ENCODE measurements at places on chromosomes 6 and 20.
A peak's percentile ranks its signal among the peaks of the same experiment; 100 is the strongest.

DNA sequence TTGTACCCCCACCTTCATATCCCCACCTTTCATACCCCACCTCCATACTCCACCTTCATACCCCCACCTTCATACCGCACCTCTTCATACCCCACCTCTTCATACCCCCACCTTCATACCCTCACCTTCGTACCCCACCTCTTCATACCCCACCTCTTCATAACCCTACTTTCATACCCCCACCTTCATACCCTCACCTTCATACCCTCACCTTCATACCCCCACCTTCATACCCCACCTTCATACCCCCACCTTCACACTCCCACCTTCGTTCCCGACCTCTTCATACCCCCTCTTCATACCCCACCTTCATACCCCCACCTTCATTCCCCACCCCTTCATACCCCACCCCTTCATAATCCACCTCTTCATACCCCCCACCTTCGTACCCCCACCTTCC lies 92.9 kb upstream of the NAA20 start:
- DNase-seq = no peak

- no peak for DNase-seq
Observed at GRCh38 chr6:9025228-9025627, 589.9 kb upstream of the SLC35B3 start.

DNA sequence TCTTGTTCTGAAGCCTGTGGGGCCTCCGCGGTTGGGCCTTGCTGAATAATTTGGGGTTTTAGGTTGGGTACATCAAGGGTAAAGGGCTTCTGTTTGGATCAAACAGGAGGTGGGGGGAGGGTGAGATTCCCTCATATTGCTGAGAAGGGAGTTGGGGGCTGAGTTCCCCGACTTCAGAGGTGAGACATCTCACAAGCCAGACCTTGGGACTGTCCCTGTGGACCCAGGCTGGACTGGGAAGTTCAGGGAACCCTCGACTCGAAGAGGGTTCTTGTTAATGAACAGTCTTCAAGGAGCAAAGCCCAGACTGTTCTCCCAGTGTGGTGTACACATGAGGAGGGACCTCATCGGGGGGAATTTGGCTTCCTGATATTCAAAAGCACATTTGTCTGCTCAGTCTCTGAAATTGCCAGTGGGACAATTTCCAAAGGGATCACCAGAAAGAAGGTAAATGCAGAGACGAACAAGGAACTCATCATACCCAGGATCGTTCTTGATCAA lies 118.5 kb downstream of the SYCP2 start:
- DNase-seq = no peak

- DNase-seq = peak; percentile 87
Observed at GRCh38 chr6:28943557-28944411, 20.0 kb upstream of the TRIM27 start.

DNA sequence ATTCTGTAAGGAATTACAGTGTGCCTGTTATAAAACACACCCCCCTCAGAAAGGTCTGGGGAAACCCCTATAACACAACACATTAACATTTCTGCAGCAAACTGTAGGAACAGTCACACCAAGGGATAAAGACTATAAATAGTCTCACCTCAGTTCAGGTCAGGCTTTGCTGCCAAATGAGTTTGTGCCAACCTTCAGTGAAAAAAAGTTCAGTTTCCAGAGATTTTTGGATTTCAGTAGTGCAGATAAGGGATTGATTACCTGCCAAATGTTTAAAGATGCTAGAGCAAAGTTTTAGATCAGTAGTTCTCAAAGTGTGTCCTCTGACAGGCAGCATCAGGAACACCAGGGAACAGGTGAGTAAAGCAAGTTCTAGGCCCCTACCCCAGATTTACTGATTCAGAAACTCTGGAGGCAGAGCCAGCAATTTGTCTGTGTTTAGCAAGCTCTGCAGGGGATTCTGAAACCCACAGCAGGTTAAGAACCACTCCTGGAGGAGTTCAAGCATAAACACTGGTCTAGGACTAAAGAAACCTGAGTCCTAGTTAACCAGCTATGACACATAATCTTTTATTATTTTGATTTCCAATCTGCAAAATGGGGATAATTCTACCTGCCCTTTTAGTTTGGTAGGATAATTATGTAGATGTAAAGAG lies 111.0 kb downstream of the RCAN2 start:
- peak; percentile 56 for DNase-seq

DNA sequence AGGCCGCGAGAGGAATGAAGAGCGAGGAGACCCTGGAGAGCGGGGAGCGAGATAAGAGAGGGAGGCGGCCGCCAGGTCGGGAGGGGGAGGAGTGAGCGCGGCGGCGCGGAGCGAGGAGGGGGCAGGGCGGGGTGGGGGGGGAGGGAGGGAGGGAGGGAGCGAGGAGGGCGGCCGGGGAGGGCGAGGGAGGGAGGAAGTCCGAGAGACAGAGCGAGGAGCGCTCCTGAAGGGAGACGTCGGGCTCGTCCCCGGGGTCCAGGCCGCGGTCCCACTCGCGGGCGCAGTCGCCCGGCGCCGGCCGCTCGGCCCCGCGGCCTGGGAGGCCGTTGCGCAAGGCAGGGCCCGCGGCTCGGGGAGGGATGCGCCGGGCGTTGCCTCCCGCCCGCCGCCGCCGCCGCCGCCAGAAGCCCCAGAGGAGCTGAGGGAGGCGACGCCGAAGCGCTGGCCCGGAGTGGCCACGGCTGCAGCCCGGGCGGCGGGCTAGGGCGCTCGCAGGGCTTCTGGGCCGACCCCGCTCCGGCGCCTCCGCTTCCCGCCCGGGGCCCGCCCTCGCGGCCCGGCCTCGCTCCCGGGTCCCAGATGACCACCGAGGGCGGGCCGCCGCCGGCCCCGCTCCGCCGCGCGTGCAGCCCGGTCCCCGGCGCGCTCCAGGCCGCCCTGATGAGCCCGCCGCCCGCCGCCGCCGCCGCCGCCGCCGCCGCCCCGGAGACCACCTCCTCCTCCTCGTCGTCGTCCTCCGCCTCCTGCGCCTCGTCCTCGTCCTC lies at the start of gene FOXF2:
TSS of gene FOXF2 (plus strand) at position 208 of the 764 bp plus-strand sequence. CDS start at position 580, 372 bp downstream.
- no peak for DNase-seq

GRCh38 chr6:43810965-43811732 lies 41.1 kb downstream of the VEGFA start:
- no peak for DNase-seq

DNA sequence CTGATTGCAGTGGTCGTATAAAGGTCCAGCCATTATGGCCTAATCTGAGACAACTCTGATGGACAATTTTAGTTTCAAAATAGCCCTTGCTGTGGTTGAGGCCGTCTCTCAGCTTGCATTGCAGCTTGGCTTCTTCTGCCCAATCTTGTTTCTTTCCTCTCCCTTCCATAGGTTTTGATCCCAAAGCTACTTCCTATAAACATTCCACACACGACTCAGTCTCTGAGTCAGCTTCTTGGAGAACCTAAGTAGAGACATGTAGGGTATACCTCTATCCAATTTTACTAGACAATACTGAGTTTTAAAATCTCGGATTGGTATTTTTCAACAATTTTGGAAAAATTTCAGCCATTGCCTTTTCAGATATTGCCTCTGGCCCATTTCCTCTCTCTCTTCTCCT lies 13.4 kb downstream of the IYD start:
- no peak for DNase-seq

DNA sequence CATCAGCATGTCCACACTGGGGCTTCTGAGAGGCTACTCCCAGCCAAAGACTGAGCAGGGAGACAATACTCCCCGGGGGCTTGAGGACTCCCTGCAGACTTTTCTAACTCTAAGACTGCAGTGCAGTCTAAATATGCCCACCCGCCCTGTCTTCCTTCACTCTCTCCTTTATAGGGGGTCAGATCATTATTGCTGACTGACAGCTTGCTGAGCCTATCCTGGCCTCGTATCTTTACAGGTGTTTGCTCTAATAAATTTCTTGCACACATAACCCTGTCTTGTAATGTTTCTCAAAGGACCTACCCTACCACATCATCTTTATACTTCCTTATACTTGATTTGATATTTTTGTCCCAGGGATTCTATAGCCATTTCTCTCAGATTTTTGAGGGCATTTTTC lies 39.4 kb upstream of the MOCS1 start:
- no peak for DNase-seq

- DNase-seq = no peak
Observed at GRCh38 chr6:36755435-36756348, 58.1 kb downstream of the RAB44 start.

GRCh38 chr20:34525709-34526416 lies 9.6 kb downstream of the DYNLRB1 start:
- DNase-seq = no peak

GRCh38 chr6:143845033-143845432 lies 1.9 kb downstream of the LTV1 start:
- DNase-seq = no peak

- no peak for DNase-seq
Observed at GRCh38 chr20:38196592-38196991, 31.5 kb upstream of the TGM2 start.

DNA sequence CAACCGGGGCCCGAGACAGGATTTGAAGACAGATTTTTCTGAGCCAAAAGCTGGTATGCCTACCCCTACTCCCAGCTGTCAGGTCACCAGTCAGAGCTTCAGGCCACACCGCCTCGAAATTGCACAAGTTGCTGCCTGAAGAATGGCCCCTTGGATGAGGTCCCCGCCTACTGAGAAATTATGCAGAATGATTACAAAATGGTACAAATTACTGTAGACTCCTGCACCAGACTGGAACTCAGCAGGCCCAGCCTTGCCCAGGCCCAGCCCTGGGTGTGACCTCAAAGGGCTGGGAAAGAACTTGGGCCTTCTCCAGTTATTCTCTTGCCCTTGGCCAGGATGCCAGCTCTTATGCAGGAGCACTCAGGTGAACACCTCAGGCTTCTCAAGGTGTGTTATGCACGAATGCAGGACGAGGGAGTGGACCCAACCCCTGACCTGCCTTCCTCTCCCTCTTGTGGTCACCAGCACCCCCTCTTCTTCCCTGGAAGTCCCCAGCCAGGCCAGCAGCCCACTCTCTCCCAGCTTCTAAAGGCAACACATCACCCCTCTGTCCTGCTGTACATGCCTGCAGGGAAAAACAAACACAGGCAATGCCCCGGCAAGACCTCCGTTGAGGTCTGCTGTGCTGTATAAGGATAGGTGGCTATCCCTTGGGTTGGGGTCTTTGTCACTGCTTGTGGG lies 88.7 kb upstream of the NAA20 start:
- DNase-seq = no peak

GRCh38 chr6:34176261-34177031 lies 30.6 kb upstream of the GRM4 start:
- DNase-seq = no peak

GRCh38 chr6:39225543-39225942 lies 3.7 kb downstream of the KCNK5 start:
- DNase-seq = no peak

GRCh38 chr6:86856937-86857563 lies 80.3 kb upstream of the HTR1E start:
- peak; percentile 8 for DNase-seq

- no peak for DNase-seq
Observed at GRCh38 chr20:57371363-57371762, 19.8 kb upstream of the RBM38 start.

DNA sequence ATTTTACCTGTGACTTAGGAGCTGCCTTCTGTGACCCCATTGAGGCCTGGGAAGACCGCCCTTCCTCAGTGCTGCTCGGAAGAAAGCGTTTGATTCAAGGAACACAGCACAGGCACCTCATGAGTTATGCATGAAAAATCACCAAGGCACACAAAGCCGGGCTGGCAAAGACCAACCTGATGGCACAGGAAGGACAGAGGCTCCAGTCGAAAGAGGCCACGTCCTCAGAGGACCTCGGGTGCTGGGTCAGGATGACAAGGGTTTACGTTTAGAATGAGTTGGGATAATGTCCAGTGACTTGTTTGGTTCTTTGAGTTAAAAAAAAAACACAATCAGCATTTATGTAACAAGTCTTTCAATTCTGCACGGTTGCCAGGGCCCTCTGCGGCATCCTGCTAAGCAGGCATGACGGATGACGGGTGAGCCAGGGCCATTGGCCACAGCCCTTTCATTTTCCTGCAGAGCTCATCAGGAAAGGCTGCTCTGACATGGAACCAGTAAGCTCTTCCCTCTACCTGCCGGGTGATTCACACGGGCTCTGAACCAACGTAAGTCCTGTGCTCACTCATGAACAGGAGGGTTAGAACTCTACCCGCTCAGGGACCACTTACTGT lies 112.8 kb downstream of the DACT2 start:
- DNase-seq = no peak

DNA sequence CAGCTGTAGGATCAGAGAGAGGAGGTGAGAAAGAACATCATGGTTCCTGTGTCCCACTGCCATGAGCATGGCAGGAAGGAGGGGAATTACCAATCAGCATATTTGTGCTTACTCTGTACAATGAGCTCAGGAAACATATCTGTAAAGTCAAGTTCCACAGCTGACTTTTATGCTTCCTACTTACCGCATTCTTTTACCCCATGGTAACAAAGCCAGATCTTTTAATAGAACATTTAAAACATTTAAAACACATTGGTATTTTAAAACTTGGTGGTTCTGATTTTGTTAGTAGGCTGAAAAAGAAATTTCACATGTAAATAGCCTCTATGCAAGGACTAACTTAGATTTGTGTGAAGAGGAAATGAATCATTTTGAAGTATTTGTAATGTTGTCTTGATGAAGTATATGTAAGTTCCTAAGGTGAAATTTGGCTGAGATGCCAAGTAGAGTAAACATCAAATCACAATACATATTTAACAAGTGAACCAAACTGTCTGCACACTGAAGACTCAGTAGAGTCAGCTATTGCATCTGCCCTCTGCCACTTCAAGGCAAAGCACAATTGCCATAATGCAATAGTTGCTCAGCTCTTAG lies 114.7 kb downstream of the GJA10 start:
- DNase-seq = no peak

GRCh38 chr20:17431621-17432364 lies 99.4 kb downstream of the BFSP1 start:
- DNase-seq = peak; percentile 81

GRCh38 chr6:142934106-142934505 lies 10.9 kb downstream of the HIVEP2 start:
- no peak for DNase-seq

GRCh38 chr6:92586236-92586977 lies 833.0 kb downstream of the EPHA7 start:
- DNase-seq = no peak

- DNase-seq = no peak
Observed at GRCh38 chr20:3783068-3783489, 1.8 kb upstream of the SPEF1 start.

- DNase-seq = no peak
Observed at GRCh38 chr6:142648036-142648451, 296.9 kb downstream of the HIVEP2 start.

- DNase-seq = no peak
Observed at GRCh38 chr6:150631283-150631983, 31.7 kb downstream of the PLEKHG1 start.
